ENCODE measurements at places on chromosomes 7 and 10. TPM values are rescaled to one million over a fixed set of nuclear protein-coding genes. Genes with fewer than 3 reads are reported as not detected.

Gene MRC1
- not detected for total RNA-seq

Gene PRKCQ
- total RNA-seq: 49.5 TPM

- H3K27ac ChIP-seq: no peak within 1 kb of the TSS
- no peak within 1 kb of the TSS for H3K4me3 ChIP-seq
- peaks cover 4% of the 10 kb centered on the region for H3K4me1 ChIP-seq
- H3K36me3 ChIP-seq: no peaks in the 10 kb centered on the region
- no peak for DNase-seq
- peaks cover 13% of the 10 kb centered on the region for H3K27me3 ChIP-seq
Observed at GRCh38 chr10:49115015-49115795, at the start of gene VSTM4. Gene VSTM4, minus strand, starts transcription at chr10:49115522. Its CDS starts 37 bp downstream, at chr10:49115485.

DNA sequence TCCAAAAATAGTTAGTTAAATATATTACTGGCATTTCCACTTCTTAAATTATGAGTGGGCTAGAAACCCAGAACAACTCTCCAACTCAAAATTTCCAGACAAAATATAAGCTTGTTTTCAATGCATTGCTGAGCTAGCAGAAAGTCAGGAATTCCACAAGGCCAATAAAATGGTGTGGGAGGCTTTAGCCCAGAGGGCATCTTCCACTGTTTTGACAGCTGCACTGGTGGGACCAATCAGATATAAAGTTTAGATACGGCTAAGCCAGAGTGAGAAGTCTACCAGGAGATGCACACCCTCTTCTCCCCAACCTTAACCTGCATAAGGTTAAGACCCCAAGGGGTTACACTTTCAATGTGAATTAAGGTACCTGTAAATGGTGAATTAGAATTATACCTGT lies 76.6 kb downstream of the AMPH start:
- no peak overlapping the region for H3K27ac ChIP-seq
- H3K27me3 ChIP-seq: no peaks in the 10 kb centered on the region
- no peak for DNase-seq
- no peaks in the 10 kb centered on the region for H3K36me3 ChIP-seq
- no peak overlapping the region for H3K4me3 ChIP-seq
